Pancreas (tissue), 10 donors: ENCODE measurements at places on chromosomes 12 and 14.

- no peak for DNase-seq
Observed at GRCh38 chr14:22226381-22226780, 362.6 kb downstream of the DAD1 start.

GRCh38 chr12:109098183-109098604 is 797 bp downstream of the UNG start:
- peak; percentile 75 for DNase-seq

GRCh38 chr14:23895480-23895879 is 58.1 kb upstream of the DHRS4 start:
- DNase-seq, result no peak

- DNase-seq, result peak; percentile 36
Observed at GRCh38 chr12:124655698-124656516, 88.5 kb upstream of the NCOR2 start.

DNA sequence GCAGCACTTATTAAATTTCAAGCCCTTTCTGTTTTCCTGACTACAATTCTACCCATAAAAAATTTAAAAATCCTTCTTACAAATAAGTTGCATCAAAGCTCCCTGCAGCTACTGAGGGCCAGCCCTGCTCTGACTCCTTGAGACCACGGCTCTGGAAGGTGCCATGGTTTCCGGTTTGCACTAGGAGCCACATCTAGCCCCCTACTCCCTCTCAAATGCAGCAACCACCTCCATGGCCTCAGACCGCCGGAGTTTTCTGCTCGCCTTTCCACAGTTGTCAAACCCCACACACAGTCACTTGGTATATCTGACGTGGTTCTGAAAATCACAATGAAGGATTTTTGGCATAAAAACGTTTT is 30.1 kb downstream of the P2RX4 start:
- no peak for DNase-seq

- no peak for DNase-seq
Observed at GRCh38 chr12:120261951-120262851, 3.3 kb downstream of the PXN start.

- no peak for DNase-seq
Observed at GRCh38 chr14:100691395-100692056, 35.2 kb upstream of the DLK1 start.

GRCh38 chr12:122368361-122369073 is 54.0 kb downstream of the CLIP1 start:
- no peak for DNase-seq

DNA sequence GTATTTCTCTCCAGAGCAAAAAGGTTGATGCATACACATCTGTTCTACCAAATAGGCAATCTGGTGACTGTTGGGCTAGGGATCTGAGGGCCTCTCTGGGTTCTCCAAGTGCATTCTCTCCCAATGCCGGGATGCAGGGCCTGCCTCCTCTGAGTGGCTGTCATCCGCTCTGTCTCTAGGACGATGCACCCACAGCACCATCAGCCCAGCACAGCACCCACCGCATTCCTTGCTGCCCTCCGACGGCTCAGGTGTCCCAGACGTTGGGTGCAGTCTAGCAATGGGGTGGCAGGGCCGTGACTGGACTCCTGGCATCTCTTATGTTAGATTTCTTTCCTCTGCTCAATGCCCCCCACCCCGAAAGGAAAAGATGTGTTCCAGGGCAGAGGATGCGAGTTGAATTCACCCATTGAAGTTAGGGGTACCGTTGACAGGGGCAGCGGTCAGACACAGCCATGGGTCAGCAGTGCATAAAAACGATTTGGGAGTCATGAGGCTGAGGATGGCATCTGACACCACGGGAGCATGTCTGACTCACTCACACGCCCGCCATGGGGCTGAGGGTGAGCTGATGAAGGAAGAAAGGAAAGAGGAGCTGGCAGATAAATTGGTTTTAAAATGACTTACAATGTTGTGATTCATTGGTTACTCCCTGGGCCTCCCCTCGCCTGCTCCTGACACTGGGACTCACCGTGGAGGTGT is 93.2 kb upstream of the C14orf180 start:
- no peak for DNase-seq

DNA sequence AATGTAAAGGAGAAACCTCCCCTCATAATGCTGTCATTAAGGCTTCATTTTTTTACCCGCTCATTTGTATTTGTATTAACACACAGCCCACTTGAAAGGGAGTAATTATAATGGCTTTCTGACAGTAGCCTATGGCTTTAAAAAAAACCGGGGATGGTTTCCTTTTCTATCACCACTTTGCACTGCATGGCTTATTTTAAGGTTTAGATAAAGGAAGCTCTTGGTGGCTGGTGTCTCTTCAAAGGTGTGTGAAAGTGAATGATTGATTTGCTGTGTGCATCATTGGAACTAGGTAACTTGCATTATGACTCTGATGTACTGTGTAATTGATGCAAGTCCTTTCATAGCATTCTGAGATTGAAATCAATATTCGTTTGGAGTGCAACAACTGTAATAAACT is 80.7 kb downstream of the NPAS3 start:
- no peak for DNase-seq

DNA sequence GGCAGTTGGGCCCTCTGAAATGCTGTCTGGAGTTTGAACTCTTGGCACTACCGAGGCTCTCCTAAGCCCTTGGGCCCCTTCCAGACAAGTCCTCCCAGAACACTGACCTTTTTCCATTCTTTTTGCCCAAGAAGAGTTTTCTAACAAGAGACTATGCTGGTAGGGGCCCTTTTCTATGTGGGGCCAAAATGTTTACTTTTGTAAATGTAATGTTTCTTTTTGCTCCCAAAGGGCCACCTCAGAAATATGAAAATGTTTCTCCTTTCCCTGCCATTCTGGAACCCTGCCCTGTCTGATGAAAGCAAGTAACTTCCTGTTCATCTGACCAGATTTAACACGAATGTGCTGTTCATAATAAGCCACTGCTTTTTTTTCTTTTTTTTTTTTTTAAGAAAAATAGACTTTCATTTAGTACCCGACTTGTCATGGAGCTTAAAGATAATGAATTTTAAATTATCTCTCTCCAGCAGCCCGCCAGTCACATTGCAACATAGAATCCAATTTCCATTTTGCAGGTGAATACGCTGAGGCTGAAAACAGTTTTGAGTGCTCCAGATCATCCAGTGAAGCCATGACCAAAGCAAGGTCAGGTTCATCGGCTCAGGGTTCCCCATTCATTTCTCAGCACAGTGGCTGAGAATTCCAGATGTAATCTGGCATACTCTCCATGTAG is 169.9 kb downstream of the DPF3 start:
- no peak for DNase-seq
